ENCODE measurements at places on chromosomes 5 and 9.

GRCh38 chr5:134976841-134977240, 9.1 kb downstream of the CATSPER3 start:
- no peak for DNase-seq

GRCh38 chr5:123754908-123755307, 242.9 kb downstream of the CSNK1G3 start:
- peak; percentile 8 for DNase-seq

GRCh38 chr5:142845402-142845921, 75.3 kb downstream of the ARHGAP26 start:
- DNase-seq = no peak

DNA sequence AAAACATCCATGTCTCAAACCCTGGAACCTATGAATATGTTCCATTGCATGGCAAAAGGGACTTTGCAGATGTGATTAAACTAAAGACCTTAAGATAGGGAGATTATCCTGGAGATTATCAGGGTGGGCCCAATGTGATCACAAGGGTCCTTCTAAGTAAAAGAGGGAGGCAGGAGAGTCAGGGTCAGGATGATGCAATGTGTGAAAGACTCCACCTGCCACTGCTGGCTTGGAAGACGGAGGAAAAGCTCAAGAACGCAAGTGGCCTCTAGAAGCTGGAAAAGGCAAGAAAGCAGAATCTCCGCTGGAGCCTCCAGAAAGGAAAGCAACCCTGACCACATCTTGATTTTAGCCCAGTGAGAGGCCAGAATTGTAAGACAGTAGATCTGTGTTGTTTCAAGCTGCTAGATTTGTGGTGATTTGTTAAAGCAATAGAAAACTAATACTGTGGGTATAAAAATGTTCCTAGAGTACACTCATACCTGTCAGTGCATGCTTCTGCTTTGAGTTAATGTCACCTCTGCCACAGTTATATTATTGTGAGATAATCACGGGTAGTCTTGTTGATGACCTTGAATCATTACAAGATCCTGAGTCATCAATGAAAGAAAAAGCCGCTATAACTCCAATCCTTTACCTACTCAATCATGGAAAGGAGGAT, 93.5 kb upstream of the TNPO1 start:
- no peak for DNase-seq

- no peak for DNase-seq
These were observed 27.4 kb downstream of the INVS start for GRCh38 chr9:100126423-100126822.

Data from right renal pelvis (tissue), 4 donors.